CMK (cell line): ENCODE measurements at places on chromosomes 16 and 17.

GRCh38 chr16:50631985-50632576 is 49.0 kb downstream of the SNX20 start:
- DNase-seq = no peak

- no peak for DNase-seq
These were observed 41.3 kb upstream of the SIAH1 start for GRCh38 chr16:48426244-48427141.

- no peak for DNase-seq
These were observed 212.2 kb upstream of the ZNF469 start for GRCh38 chr16:88170528-88170991.

GRCh38 chr17:48499248-48499647 is 31.6 kb downstream of the HOXB1 start:
- DNase-seq = no peak

- DNase-seq = no peak
These were observed 111.1 kb downstream of the CACNG3 start for GRCh38 chr16:24367186-24367710.

- DNase-seq = no peak
These were observed 658 bp downstream of the RAB5C start for GRCh38 chr17:42153919-42154742.

GRCh38 chr17:17824119-17824782 is 12.5 kb downstream of the SREBF1 start:
- DNase-seq = no peak

DNA sequence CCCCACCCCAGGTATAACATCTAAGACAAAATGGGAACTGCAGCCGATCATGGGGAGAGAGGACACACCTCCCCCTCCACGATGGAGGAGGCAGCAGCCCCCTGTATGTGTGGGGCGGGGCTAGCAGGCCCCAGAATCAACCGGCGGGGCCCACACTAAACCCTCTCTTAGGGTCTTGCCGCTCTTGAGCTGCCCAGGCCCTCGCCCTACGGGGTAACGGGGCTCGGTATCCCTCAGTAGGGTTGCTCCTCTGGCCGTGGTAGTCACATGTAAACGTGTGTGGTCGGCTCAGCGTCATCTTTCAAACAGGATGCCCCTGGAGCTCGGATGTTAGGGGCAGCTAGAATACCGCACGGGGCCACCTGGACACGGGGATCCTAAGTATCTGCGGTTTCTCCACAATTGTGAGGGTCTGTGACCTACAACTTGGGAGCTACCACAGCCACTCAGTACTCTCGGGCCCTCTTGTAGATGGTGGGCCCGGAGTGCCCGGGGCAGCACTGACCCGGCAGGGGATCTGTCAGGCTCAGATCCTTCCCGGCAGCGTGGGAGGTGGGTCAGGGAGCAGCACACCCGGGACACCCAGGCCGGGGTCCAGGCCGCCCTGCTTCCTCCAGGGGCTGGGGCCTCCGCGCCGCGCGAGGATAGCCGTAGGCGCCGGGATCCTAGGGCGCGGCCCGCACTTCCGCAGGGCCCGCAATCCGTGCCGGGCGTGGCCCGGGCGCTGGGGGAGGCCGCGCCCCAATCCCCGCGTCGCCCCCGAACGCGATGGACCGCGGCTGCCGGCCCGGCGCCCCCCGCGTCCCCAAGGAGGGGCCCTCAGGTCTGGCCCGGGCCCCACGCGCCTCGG is 781 bp downstream of the ARHGDIA start:
- DNase-seq = no peak

DNA sequence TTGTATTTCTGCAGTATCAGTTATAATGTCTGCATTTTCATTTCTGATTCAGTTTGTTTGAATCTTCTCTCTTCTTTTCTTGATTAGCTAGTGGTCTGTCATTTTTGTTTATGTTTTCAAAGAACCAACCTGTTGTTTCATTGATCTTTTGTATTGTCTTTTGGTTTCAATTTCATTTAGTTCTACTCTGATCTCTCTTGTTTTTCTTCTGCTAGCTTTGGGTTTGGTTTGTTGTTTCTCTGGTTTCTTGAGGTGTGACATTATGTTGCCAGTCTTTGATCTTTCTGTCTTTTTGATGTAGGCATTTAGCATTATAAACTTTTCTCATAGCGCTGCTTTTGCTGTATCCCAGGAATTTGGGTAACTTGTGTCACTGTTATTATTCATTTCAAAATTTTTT is 107.2 kb downstream of the PHKB start:
- no peak for DNase-seq

DNA sequence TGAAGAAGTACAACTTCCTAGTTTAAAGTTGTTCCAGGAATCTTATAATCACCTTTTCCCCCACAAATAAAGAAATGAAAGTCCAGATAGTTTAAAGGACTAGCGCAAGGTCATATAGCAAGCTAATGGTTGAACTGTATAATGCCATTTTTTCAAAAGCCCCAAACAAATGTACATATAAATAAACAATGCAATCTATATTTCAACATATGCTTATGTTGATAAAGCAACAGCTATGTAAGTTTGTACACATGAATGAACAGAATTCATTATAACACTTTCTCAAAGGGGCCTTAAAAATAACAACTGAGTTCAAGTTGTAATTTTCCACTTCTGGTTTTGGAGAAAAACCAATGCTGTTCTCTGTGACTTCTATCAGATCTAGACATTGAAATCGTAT is 1628.6 kb downstream of the CDH8 start:
- DNase-seq = no peak

DNA sequence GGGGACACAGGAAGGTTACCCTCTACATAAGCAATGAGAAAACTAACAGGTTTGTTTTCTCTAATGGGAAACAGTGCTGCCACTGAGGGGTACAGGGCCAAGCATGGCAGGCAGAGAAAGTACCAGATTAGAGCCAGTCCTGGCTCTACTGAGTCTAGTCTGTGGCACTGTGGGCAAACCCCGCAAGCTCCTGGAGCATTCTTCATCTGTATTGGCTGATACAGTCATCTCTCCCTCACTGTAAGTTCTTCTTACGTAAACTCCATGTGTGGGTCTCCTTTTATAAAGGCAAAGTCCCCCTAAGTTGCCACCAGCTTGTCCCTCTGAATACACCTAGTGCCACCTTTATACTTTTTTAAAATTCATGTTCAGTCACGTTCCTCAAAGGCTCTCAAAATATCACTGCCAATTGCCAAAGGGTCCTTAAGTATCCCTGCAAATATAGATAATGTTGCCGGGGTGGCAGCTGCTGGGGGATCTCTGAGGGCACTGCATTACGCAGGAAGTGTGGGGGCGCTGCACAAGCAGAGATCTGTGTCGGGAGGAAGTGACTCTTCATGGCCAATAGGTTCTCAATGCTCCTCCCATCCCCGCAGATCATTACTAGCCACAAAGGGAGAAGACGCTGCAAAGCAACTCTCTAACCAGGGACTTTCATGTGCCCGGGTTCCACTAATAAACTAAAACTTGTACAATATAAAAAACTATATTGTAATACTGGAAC is 18.8 kb downstream of the XPO6 start:
- DNase-seq = peak; percentile 40

DNA sequence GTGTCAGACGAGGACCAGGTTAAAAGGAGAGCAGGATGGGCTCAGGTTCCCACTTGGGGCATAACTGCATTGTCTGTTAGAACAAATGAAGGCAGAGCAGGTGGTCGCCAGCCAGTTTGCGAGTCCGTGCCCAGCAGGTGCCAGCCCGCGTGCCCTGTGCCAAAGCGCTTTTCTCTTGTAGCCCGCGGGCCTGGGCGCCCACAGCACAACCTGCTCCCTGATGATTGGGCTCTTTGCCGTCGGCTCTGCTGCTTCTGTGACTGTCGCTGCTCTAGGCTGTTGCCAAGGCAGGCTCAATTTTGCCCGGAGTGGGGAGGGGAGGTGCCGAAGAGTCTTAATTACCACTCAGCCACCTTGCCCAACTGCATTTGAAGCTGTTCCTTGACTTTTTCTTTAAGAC is 21.1 kb downstream of the KNOP1 start:
- DNase-seq = no peak

DNA sequence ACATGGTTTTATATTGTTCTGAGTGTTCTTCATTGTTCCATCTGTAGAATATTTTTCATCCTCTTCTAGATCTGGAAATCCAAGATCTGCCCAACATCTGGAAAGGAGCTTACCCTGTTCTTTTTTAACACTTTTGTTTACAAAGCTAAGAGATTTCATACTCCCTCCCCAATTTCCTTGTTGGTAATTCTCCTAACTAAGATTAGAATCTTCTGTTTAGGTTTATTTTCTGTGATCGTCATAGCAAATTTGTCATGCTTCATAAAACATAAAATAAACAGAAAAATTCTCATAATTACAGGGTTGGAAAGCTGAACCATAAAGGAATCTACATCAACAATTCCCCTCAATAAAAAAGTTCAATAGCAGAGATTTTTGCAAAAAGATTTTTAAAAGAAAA is 580.3 kb upstream of the CA10 start:
- no peak for DNase-seq

GRCh38 chr16:6247775-6248174 is 1084.9 kb upstream of the RBFOX1 start:
- no peak for DNase-seq

DNA sequence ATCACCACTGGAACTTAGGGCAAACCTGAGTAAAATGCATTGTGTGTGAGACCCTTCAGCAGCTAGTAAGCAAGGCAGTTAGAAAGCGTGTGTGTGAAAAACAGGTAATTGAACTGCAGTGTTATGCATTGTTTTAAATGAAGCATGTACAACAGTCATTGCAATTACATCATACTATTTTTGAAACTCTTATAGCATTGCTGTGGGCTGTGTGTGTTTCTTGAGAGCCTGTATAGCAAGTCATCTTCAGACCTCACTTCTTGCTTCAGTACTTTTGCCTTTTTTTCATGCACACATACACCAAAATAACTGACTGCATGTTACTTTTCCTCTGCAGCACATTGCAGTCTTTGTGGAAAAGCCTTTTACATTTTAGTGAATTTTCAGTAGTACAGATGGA is 19.2 kb downstream of the PTRH2 start:
- no peak for DNase-seq

GRCh38 chr17:7612294-7612640 is 2.4 kb downstream of the FXR2 start:
- DNase-seq = no peak

DNA sequence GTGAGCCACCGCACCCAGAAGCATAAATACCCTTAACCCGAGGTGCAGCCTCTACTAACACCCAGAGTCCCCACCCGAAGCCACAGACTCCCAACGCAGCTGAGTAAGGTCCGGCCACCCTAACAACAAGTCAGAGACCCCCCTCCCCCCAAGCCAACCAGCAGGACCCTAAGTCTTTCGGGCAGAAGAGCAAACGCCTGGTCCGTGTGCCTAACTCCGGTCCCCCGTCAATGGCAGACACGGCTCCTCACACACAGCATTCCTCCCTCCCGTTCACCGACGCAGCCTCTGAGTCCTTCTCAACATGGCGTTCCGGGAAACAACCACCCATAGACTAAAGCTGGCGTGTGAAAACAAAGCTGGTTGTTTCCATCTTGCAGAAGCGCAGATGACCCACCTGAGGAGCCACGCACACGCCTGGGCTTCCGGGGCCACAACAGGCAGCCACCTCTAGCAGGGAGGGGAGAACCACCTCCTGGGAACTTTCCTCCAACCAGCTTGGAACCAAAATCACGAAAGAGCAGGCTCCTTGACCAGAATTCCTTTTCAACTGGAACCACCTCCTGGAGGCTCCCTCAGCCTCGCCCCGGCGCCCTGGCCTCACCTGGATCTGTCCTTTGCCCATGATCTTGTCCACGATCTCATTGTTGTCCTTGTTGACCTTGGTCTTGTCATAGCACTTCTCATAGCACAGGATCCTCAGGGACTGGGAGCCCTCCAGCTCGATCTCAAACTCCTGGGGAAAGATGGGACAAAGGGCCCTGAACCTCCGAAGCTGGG is 52.7 kb downstream of the TIMM22 start:
- no peak for DNase-seq

DNA sequence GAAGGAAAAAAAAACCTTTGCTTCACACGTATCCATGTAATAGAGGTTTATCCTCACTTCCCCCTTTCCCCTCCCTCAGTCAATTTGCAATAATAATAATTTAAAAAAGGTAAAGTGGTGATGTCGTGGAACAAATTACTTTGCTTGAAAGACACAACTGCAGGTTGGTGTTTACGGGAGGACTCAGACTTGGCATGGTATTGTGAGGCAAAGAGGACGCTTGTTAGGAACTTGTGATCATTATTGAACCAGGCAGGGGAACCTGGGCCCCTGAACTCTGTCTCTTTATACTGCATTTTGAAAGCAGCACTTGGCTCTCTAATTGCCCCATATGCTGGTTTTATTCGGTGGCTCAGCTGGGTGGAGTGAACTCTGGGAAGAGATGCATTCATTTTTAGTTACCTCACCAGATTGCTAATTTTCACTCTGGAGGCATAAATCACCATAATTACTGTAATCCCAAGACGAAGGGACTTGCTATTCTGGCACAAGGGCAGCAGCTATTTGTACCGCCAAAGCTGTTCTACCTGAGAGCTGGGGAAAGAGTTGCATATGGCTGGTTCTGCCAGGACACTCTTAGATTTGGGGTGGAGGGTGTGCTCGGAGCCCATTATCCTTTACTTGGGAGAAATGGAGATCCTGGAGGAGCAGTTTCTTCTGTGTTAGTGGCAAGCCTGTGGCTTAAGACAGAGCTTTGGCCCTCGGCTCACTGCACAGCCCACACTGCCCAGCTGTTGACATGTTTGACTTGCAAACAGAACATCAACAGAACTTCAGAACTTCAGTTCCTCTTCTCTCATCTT is 5.7 kb upstream of the DHX8 start:
- no peak for DNase-seq

GRCh38 chr17:77453613-77454241 is 313.0 kb downstream of the SEC14L1 start:
- peak; percentile 77 for DNase-seq

DNA sequence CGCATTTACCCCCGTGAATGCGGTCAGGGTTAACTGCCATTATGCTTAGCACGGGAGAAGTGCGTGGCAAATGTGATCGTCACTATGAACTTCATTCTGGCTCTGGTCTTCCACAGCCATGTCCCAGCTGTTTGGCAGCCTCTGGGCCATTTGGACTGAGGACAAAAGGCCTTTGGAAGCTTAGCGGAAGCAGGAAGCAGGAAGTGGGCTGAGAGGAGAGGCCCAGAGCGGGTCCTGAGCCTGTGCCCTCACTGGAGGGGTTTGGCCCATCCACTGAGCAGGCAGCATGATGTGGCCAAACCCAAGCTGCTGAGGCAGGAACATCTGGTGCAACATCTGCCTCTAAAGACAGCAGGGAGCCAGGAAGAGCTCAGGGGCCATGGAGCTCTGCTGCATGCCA is 345.9 kb downstream of the C16orf95 start:
- DNase-seq = no peak

DNA sequence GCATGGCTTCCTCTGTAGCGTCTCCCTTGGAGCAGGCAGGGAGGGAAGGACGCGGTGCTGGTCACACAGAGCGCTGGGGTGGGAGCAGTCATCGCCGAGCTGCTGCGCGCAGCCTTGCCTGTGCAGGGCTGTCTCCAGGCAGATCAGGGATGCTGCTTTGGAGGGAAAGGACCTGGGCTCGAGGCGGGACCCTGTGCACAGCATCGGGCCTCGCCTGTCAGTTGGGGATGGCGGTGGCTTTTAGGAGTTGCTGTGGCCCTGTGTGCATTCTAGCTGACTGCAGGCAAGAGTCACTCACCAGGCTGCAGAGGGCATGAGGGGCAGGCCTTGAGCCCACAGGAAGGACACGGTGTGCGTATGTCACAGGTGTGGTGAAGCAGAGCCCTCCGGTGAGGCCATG is 10.1 kb downstream of the ACSF3 start:
- DNase-seq = no peak

GRCh38 chr17:40551879-40552768 is 13.1 kb downstream of the CCR7 start:
- no peak for DNase-seq

GRCh38 chr17:3663102-3664011 is 5.0 kb downstream of the TAX1BP3 start:
- no peak for DNase-seq
